ENCODE measurements at places on chromosomes 13 and 19. TPM values are rescaled to one million over a fixed set of nuclear protein-coding genes. Genes with fewer than 3 reads are reported as not detected.

GRCh38 chr19:14901675-14902260 lies 15.8 kb upstream of the OR7A17 start:
- no peaks in the 10 kb centered on the region for H3K36me3 ChIP-seq
- peaks cover 17% of the 10 kb centered on the region for H3K27me3 ChIP-seq
- peaks cover 3% of the 10 kb centered on the region for H3K4me1 ChIP-seq
- no peak for DNase-seq

DNA sequence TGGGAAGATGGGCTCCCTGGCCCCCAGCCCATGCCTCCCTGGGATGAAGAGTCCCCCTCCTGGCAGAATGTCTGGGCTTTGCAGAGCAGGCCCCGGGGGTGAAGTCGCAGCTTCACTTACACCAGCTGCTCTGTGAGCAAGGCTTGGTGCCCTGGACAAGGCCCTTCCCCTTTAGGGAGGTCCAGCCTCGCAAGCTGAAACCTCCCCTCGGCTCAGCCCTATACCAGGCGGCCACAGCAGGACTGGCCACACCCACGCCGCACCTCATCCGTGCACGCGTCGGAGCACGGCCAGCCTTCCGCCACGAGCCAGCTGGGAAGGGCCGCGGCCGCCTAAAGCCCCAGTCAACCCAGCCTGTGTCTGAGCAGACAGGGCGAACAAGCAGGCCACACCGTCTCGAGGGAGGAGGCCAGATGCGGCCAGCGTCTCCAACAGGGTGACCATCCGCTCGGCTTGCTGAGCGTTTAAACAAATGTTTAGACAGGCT lies 83.2 kb upstream of the MCF2L start:
- H3K27me3 ChIP-seq, result peaks cover 13% of the 10 kb centered on the region
- H3K36me3 ChIP-seq, result peaks cover 8% of the 10 kb centered on the region
- DNase-seq, result peak; percentile 83
- peaks cover 17% of the 10 kb centered on the region for H3K4me1 ChIP-seq
- peak overlapping the region; percentile 29 for H3K4me3 ChIP-seq
- no peak overlapping the region for H3K27ac ChIP-seq

GRCh38 chr13:24741016-24741662 lies 22.8 kb upstream of the RNF17 start:
- H3K4me1 ChIP-seq, result peaks cover 10% of the 10 kb centered on the region
- no peak for DNase-seq
- H3K4me3 ChIP-seq, result no peak overlapping the region

- no peaks in the 10 kb centered on the region for H3K27me3 ChIP-seq
- H3K4me3 ChIP-seq, result no peak overlapping the region
- DNase-seq, result no peak
- H3K4me1 ChIP-seq, result peaks cover 7% of the 10 kb centered on the region
Measured at GRCh38 chr13:56347014-56347413, 793.7 kb upstream of the PRR20A start.

GRCh38 chr19:55113570-55114039 lies 3.8 kb downstream of the PPP1R12C start:
- H3K27me3 ChIP-seq, result no peaks in the 10 kb centered on the region
- peaks cover 26% of the 10 kb centered on the region for H3K4me1 ChIP-seq
- H3K36me3 ChIP-seq, result peaks cover 6% of the 10 kb centered on the region
- H3K4me3 ChIP-seq, result no peak overlapping the region

GRCh38 chr13:27534981-27535380 lies 84.6 kb upstream of the MTIF3 start:
- H3K4me1 ChIP-seq, result no peaks in the 10 kb centered on the region
- no peak for DNase-seq
- no peak overlapping the region for H3K4me3 ChIP-seq
- no peaks in the 10 kb centered on the region for H3K36me3 ChIP-seq
- no peaks in the 10 kb centered on the region for H3K27me3 ChIP-seq

The IL4I1 gene
- total RNA-seq, result 1.4 TPM

The CD37 gene
- 1.6 TPM for total RNA-seq

The RNF113B gene
- total RNA-seq, result not detected

The GJA3 gene
- total RNA-seq, result 0.82 TPM

The ATP1A3 gene
- 34.2 TPM for total RNA-seq

The C1QTNF9 gene
- total RNA-seq, result not detected

The MTUS2 gene
- total RNA-seq, result 0.18 TPM

All from WTC11 (cell line).